ENCODE measurements at places on chromosomes 7 and 10.

GRCh38 chr10:21473135-21473534 lies 52.3 kb downstream of the SKIDA1 start:
- DNase-seq, result no peak

- DNase-seq, result no peak
Observed at GRCh38 chr10:35822316-35822715, 180.2 kb upstream of the FZD8 start.

- DNase-seq, result no peak
Observed at GRCh38 chr10:63586043-63586442, 64.8 kb downstream of the REEP3 start.

- no peak for DNase-seq
Observed at GRCh38 chr7:132125872-132126595, 450.2 kb downstream of the PLXNA4 start.

GRCh38 chr7:97018126-97018601 lies 6.5 kb downstream of the DLX5 start:
- DNase-seq, result no peak

DNA sequence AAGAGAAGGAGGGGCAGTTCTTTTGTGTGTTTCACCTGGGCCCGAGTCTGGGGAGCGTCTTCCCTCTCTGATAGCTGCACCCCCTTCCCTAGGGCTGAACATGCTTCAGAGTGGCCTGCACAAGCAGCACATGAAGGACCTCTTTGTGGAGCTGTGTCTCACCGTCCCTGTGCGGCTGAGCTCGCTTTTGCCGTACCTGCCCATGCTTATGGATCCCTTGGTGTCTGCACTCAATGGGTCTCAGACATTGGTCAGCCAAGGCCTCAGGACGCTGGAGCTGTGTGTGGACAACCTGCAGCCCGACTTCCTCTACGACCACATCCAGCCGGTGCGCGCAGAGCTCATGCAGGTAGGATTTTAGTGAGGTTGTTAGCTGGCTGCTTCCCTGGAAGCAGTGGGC lies 39.0 kb downstream of the TRRAP start:
- no peak for DNase-seq

DNA sequence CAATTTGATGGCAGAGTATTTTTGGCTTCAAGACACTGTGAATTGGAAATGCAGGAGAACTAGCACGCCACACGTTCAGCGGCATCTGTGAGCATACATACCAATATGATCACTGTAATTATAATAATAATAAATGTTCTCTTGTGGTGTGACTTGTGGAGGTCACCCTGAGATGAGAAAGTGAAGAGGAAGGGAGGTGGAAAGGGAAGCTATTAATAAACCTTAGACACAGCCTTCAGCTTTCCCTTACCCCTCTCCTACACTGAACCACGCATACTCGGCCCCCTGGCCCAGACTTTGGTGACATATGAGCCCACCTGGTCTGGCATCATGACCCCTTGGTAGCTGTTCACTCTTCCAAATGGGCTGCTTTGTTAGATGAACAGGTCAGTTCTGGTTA lies 139.1 kb downstream of the SORCS3 start:
- no peak for DNase-seq
